Colonic mucosa (tissue), 4 donors: ENCODE measurements at places on chromosomes 12 and 14. TPM values are rescaled to one million over a fixed set of nuclear protein-coding genes. Genes with fewer than 3 reads are reported as not detected.

DNA sequence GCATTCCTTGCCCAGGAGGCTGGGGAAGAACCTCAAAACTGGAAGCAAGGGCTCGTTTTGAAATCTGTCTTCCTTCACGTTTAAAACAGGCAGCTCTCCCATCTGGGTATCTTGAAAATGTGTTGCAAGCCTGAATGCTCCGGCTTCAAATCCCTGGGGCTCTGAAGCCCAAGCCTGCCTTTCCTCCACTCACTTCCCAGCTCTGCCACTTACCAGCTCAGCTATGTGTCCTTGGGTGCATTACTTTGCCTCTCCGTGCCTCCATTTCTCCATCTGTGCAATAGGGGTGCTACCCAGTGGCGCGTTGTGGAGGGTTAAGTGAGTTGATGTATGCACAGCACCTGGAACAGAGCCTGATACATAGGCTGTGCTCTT is 97.6 kb downstream of the GCH1 start:
- DNase-seq = no peak

GRCh38 chr14:75320196-75320595 is 41.6 kb downstream of the FOS start:
- no peak for DNase-seq

Gene NEUROD4
- total RNA-seq = not detected

DNA sequence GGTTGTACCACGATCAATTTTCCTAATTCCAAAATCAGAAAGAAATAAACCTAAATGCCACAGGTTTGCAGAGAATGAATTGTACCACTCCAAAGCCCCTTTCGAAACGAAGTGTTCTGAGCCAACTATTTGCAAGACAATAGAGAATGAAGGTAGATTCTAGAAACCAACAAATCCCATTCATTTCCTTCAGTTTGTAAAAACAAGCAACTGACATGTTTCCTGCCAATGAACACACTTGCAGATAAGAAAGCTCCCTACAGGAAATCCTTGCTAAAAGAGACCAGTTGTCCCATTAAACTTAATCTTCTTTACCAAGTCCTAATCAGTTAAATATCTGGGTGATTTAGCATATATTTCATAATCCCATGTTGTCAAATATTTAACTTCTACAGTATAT is 198.4 kb upstream of the FOXN3 start:
- DNase-seq = no peak

Gene NRIP2
- total RNA-seq = 0.49 TPM
